ENCODE measurements at places on chromosomes 7 and 10.

DNA sequence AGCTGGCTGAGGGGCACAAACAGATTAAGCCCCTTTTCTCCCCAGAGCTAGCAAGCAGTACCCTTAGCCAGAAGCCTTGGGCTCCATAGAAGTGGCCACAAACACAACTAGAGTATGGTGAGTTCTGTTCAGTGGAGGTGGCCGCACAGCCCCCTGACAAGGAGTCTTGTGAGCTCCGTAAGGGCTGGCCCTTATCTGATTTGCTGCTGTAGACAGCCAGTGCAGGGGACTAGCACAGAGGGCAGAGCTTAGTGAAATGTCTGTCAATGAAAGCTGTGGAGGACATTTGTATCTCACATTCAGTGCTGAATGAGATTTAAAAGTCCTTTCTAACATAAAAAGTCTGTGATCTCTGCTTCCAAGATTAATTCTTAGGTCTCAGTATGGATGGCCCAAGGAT lies 137.3 kb downstream of the AUTS2 start:
- DNase-seq = no peak

- DNase-seq = no peak
Observed at GRCh38 chr10:59851864-59852263, 54.5 kb downstream of the CCDC6 start.

GRCh38 chr10:119270762-119271366 lies 63.5 kb downstream of the GRK5 start:
- DNase-seq = no peak

DNA sequence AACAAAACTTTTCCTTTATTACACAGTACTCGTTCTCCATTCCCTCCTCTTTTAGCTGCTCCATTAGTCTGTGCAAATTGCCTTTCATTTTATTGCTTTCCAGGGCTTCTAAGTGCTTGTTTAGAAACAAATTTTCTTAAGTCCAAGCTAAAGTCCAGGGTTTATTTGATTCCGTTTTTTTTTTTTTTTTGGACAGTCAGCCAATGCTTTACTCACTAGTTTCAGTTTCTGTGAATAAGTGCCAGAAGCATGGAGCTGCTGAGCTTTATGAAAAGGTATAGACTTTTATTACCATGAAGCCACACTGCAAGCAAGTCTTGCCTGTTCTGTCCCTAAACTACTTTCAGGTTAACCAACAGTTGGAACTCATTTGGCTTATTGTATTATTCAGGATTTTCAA lies 455.0 kb downstream of the GFRA1 start:
- DNase-seq = no peak

DNA sequence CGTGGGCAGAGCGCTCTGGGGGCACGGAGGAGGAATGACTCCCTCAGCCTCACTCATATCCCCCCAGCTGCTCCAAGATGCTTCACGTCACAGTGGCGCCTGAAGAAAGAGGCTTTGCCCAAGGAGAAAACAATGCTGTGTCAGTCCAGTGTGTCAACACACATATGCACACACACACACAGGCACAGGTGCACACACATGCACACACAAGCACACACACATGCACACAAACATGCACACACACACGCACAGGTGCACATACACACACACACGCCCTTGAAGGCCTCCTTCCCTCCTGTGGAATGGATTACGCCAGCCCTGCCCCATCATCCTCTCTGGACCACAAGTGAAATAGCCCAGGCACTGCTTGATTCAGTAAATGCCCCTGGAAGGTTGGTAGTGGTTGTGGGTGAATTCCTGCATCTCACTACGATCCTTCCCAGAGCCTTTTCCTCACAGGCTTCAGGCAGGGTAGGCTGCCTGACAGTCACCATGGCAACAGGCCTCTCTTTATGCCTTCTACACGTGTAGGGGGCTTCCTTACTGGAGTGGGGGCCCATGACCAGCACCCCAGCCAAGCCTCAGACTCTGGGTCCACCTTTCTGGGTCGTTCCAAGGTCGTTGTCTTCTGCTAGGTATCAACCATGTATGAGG lies 371.5 kb upstream of the PODXL start:
- no peak for DNase-seq

DNA sequence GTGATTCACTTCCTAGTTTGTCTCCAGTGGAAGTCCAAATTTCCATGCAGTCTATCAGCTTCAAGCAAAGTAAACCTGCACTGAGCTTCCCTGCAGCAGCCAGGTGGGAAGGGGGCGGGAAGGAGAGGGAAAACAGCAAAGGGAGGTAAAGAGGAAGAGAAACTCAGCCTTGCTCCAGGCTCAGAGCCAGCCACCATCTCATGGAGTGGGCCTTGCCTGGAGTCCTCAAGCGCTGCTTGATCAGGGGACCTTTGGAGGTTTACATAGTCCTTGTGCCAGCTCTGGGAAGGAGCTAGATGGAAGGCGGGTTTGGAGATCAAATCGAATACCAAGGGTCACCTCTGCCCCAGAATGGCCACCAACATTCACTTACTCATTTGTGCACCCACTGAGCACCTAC lies 7.4 kb downstream of the CRTAC1 start:
- no peak for DNase-seq

- no peak for DNase-seq
Observed at GRCh38 chr7:5420881-5421713, 2.5 kb downstream of the TNRC18 start.

GRCh38 chr10:46040004-46040403 lies 6.1 kb downstream of the MSMB start:
- no peak for DNase-seq

Data from hematopoietic multipotent progenitor cell treated with erythropoietin and hydrocortisone succinate and interleukin-3 and kit ligand, for 15 days (in vitro differentiated cells).